Coronary artery (tissue), 2 donors: ENCODE measurements at places on chromosomes 6 and 20.

DNA sequence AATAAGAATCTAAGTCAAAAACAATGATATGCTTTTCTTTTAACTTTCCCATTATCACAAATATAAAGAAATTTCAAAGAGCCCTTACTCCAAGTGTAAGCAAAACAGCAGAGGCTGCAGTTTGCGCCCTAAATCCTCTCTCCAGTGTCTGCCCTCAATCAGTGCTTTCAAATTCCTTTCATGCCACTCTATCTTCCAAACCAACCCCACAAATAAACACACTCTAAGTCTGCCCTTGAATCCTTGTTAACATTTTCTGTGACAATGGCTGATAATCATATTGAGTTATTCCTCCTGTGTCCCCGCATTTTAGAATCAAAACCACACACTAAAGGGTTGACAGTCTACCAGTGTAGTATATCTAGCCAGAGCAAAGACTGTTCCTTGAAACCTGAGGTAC lies 317.9 kb upstream of the MARCKS start:
- no peak for DNase-seq

- no peak for DNase-seq
Measured at GRCh38 chr6:72740135-72740534, 118.3 kb downstream of the KCNQ5 start.

DNA sequence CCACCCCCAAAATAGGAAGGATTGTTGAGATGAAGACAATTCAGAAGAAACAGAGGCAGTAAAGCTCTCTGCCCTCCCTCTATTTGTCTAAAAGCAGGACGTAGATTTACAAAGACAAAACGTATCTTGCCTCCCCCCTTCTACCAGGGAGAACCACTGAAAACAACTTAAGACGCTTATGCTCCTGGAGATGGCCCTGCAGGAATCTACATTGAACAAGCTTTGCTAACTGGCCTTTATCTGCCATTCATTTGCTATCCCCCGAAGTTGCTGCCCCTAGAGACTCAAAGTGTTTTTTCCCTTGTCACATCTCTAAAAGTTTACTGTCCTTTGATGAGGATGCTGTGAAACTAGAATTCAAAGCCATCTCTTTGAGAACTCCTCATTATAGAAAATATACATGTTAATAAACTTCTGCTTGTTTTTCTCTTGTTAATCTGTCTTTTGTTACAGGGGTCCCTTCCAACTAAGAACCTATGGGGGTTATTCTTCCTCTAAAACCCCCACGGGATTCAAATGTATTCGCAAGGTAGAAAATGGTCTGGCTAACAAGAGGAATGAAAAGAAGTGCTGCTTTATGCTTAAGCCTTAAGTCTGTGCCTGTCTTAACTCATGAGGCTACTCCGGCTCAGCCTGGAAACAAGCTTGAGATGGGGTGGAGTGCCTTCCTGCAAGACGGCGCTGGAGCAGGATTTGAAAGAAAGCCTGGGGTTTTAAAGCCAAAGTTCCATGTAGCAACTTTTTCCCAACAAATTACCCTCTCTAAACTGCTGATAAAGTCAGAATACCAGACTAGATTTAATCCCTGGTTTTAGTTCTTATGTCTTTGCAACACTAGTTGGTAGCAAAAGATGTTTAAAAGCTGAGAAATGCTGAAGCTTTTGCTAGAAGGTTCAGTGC lies 88.0 kb downstream of the CLIC5 start:
- no peak for DNase-seq

DNA sequence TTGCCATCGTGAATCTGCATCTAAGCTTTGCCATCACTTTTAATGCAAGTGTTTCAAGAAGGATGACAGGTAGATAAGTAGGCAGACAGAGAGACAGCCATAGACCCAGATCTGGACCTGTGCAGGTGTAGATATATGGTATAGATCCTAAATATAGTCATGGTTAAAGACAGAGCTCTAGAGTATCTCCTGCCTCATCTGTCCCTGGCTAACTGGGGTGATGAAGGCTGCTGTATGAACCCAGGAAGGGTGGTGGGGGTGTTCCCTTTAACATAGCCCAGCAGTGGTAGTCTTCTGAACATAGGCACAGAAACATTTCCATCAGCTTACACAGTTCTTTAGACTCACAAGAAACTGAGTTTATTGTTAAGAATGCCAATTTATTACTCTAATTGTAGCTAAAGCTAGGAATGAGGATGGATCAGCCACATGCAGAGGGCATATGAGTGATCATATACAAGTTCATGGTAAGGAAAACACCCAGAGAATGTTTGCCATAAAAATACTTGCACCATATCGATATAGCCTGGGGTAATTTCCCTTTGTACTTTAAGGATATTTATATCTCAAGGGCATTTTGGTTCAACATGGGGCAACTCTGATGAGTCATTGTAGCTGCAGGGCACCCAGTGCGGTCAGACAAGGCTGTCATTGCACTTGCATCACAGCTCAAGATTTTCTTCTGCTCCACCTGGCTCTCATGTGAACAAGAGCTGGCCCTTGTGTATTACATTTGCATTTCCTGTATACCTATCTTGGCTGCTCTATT lies 587.2 kb downstream of the EPM2A start:
- DNase-seq, result no peak

- DNase-seq, result no peak
Measured at GRCh38 chr6:90677440-90677839, 90.6 kb upstream of the MAP3K7 start.
